Fibroblast of skin of right biceps (primary cell): ENCODE measurements at places on chromosomes 4 and X.

- no peak for DNase-seq
Measured at GRCh38 chr4:4868758-4869723, 9.6 kb downstream of the MSX1 start.

DNA sequence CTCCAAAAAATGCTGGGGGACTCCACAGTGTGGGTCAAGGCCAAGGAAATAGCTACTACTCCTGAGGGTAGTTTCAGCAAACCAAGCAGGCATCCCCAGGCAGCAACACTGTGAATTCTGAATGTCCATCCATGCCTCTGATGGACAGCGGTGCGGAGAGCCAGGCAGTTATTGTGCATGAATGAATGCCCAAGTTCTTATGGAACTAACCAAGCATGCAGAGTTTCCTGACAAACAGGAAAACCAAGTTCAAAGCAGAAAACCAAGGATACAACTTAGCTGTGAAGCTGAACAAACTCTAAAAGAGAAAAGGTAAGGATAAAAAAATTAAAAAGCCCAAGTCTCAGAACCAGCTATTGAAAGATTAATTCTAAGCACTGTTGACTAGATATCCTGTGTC is 642.6 kb upstream of the HS3ST1 start:
- no peak for DNase-seq

GRCh38 chrX:149908308-149908707 is 21.1 kb upstream of the HSFX4 start:
- no peak for DNase-seq

DNA sequence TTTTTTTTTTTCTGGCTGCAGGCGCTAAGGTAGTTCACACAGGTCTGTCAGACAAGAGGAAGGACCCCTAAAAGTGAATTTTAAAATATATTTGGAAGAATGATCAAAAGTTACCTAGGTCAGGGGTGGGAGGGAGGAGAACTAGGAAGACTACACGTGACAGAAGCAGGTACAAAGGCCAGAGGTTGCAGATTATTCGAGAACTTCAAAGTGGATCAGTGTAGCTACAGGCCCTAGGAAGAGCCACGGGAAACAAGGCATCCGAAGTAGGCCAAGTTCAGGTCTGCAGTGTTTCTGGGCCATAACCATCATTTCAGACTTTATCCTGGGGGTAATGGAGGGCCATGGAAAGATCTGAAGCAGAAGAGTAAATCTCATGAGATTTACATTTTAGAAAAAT is 16.5 kb downstream of the MAOB start:
- DNase-seq = no peak

GRCh38 chrX:23365541-23365940 is 30.9 kb downstream of the PTCHD1 start:
- no peak for DNase-seq
